ENCODE measurements at places on chromosomes 6 and 20. TPM values are rescaled to one million over a fixed set of nuclear protein-coding genes. Genes with fewer than 3 reads are reported as not detected.

DNA sequence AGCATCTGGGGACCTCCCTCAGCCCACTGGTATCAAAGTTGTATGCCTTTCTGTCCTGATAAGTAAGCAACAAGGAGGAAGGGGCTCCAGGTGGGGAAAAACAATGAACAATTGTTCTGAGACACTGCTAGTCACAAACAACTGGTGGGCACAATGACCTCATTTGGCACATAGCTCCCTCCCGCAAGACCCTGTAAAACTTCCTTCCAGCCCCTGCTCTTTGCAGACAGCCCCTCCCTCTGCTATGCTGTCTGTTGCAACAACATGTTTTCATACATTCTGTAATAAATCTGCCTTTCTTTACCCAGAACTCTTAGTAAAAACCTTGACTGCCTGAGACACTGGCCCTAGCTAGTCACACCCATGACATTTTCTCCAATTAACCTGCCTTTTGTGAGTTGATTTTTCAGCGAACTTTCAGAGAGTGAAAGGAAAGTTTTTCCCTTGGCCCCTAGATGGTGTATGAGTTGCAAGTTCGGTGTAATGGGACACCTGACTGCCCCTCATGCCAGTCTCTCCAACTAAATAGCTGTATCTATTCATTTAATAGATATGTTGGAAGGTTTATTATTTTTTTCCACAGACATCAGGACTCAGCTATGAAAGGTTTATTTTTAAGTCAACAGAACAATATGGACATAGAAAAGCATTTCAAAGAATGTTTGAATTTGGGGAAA lies 142.3 kb upstream of the SLC22A16 start:
- peak; percentile 13 for DNase-seq

GRCh38 chr6:138987080-138987642 lies 892 bp downstream of the REPS1 start:
- no peak for DNase-seq

- DNase-seq: no peak
Observed at GRCh38 chr20:10673176-10673841, 490 bp downstream of the JAG1 start.

GRCh38 chr6:27187231-27188060 lies 60.1 kb upstream of the PRSS16 start:
- DNase-seq: no peak

GRCh38 chr6:15026832-15027231 lies 219.0 kb upstream of the JARID2 start:
- peak; percentile 52 for DNase-seq

DNA sequence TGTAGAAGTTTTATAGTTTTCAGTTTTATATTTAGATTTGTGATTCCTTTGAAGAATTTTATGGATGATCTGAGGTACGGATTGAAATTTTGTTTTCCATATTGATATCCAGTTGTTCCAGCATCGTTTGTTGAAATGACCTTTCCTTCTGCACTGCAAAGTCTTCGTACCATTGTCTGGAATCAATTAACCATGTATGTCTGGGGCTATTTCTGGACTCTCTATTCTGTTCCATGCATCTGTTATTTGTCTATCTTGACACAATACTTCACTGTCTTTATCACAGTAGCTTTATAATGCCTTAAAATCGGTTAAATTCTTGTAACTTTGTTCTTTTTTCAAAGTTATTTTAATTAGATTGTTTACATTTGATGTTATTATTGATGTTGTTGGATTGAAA lies 154.9 kb downstream of the FARS2 start:
- no peak for DNase-seq

- peak; percentile 66 for DNase-seq
Observed at GRCh38 chr6:143332153-143332845, 118.2 kb downstream of the ADAT2 start.

- DNase-seq: no peak
Observed at GRCh38 chr6:166839569-166839968, 116.8 kb downstream of the RNASET2 start.

DNA sequence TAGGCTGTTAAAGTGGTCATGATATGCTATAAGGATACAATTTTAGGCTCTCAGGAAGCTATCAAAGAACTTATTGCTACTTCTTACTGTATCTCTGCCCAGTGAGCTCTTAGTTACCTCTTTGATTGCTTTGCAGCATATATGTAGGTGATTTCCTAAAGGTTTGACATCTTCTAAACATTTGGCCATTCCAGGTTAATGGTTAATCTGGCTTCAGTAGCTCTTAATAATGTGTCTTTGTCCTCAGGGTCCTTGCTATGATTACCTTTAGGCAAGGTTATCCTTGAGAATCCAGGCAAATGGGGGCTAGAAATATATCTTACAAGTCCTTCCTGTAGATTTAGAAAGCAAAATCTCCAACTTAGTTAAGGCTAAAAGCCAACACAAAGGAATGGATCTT lies 575.4 kb downstream of the TFAP2B start:
- DNase-seq: no peak

DNA sequence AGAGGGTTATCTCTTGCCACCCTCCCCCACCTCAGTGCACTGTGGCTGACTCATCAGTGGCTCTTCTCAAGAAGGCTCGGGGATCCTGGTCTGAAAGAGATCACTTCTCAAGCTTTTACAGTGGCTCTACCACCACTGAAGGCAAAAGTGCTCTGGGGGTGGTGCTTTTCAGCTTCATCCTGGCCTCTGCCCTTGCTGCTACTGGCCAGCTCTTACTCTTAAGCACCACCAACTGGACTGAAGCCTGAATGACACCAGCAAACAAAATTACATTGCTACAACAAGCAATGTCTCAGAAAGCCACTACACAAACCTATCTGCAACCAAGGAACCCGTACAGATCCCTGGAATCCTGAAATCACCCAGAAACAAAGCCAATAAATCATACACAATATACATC lies 402.1 kb downstream of the EPHA7 start:
- DNase-seq: peak; percentile 2

DNA sequence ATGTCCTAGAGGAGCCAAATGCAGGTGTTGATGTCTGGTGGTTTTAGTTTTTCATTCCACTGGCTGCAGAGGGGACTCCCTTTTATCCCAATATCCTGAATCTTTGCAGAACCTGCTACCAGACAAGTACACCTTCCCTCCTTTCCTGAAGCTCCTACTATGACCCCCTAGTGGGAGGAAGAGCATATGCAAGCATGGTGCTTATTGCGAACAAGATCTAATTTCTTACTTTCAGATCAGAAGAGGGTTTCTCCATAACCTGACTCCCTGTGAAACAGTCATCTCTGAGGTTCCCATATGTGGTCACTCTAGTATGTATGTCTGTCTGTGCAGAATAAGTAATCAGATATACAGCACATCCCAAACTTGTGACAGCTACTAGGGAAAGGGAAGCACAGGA lies 277.2 kb downstream of the ARHGAP18 start:
- DNase-seq: no peak

- DNase-seq: no peak
Observed at GRCh38 chr20:50932016-50932485, 814 bp upstream of the ADNP start.

DNA sequence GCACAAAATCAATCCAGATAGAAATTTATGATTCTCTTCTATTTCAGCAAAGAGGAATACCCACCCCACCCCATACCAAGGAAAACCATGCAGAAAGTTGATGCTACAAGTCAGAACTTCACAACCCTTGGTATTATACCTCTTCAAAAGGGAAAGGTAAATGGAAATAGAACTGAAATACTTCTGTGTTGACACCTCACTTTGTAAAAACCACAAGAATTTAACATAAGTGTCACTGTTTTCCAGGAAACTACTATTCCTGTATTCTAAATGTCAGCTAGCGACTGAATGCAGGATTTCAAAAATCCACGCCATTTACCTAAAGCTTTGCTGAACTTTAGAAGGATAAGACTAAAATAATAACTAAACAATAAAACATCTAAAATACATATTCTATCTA lies 3.6 kb downstream of the CPNE1 start:
- DNase-seq: no peak

- DNase-seq: no peak
Observed at GRCh38 chr20:16707674-16708073, 22.2 kb upstream of the SNRPB2 start.

DNA sequence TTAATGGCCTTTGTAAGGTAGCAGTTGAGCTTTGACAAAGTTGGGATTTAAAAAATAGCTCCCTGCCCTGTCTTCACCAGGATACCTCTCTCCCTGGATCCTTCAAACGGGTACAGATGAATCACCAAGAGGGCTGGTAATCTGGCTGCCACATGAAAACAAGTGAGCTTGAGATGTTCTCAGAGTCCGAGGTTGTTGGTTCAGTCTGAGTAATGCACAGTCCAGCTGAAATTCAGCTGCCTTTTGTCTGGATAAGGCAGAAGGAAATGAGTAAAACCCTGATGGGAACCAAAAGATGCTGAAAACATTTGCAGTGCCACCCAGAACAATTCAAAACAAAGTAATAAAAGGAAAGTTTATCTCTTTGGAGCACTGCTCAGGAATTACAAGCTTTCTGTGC lies 86.8 kb downstream of the GJA1 start:
- DNase-seq: peak; percentile 95

DNA sequence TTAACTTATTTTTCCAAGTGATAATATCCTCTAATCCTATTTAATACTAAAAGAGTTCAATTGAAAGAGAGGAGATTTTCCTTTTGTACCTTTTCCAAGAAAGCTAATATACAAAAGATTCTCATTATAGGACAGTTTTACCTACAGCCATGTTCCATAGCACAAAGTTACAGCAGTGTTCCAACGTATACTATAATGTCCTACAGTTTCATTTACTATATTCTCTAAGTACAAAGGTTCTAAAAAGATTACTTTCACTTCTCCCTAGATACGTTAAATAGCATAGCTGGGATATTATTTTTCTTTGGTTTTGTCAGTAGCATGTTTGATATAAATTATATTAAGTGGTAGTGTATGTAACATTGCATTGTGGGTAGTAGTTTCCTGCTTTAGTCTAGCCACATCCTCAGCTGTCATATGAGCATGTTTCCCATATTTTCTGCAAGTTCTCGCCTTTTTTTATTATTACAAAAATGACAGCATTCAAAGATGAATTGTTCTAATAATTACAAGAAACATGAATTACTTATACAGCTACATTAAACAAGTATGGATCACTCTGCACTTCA lies 4.4 kb upstream of the RUNX2 start:
- DNase-seq: no peak

- DNase-seq: no peak
Observed at GRCh38 chr6:56758553-56758952, 115.9 kb upstream of the DST start.

Gene SCRT2
- total RNA-seq: not detected

Gene LY6G6C
- total RNA-seq: not detected

Gene CNR1
- not detected for total RNA-seq

Gene OTOR
- not detected for total RNA-seq

Gene THBD
- total RNA-seq: 6.7 TPM

Gene DDRGK1
- total RNA-seq: 64.0 TPM

Gene HLA-DRB5
- not detected for total RNA-seq

Gene SRF
- 17.5 TPM for total RNA-seq

Gene FYN
- 137 TPM for total RNA-seq

Gene SLC22A3
- total RNA-seq: 1.5 TPM

Data from fibroblast of the aortic adventitia (primary cell).